ENCODE measurements at places on chromosomes 2 and 18.

GRCh38 chr18:76754351-76754750 is 68.0 kb upstream of the ZNF236 start:
- DNase-seq, result no peak

- no peak for DNase-seq
Observed at GRCh38 chr2:181275643-181276070, 181.5 kb upstream of the ITGA4 start.

DNA sequence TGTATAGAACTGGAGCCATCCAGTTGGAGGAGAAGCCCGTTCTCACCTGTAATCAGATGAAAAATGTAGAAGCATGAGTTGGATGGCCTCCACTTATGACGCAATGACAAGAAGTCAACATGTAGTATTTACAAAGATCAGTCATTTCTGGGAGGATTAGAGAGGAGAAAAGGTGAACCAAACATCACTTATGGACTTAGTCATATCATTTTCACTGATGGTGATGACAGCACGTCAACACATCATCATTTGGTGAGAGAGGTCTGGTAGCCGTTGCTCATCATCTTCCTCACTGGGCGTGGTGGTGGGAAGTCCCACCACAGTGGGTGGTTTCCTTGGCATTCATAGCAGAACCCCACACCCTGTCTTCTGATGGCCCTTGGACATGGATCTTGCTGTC is 264.2 kb upstream of the EPAS1 start:
- DNase-seq, result no peak

DNA sequence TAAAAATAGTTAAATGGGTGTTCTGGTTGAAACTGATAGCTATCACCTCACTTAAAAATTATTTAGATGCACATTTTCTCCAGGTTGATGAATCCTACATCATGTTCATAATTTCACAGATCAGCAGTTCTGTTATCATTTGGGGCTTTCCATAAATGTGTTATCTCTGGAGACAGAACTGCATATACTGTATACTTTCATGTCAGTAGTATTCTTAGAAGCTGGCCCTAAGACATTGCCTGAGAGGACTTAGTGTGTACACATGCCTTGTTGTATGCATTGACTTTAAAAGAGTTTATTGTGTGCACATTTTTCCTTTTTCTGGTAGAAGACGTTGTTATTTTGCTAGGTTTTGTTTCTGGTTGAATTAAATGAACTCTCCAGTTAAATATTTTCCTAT is 41.0 kb downstream of the PIK3C3 start:
- DNase-seq, result no peak

DNA sequence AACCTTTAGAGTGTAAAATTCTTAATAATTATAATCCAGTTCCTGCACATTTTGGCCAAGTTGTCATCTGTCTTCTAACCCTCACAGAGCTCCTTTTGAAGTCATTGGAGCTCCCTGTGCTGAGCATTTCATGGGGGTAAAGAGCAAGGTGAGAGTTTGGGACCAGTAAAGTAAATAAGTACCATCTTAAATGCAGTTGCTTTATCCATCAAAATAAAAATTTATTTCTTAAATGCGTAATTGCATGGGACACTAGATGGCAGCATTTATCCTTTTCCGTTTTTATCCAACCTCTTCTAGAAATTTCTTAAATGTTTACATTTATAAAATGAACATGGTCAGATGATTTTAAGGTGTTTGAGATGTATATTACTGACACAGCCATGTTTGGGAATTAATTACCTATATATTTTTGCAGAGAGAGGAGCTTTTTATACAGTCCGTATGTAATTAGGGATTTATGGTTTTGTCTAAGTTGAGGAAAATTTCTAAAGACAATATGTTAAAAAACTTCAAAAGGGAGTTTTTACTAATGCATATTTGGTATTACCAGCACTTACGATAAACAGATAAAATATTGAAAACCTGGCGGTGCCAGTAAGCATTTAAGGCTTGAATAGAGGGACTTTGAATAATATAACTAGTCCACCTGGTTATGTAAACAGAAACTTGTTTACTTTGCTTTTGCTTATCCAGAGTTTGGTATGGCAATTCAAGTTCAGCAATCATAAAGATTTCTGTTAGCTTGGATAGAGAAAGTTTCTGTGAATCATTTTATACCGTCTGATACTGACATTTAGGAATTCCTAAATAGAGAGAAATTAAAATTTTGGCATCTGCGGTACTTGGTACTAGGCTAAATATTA is 54.5 kb downstream of the ACSL3 start:
- no peak for DNase-seq
